ENCODE measurements at places on chromosomes 6 and 20. TPM values are rescaled to one million over a fixed set of nuclear protein-coding genes. Genes with fewer than 3 reads are reported as not detected.

DNA sequence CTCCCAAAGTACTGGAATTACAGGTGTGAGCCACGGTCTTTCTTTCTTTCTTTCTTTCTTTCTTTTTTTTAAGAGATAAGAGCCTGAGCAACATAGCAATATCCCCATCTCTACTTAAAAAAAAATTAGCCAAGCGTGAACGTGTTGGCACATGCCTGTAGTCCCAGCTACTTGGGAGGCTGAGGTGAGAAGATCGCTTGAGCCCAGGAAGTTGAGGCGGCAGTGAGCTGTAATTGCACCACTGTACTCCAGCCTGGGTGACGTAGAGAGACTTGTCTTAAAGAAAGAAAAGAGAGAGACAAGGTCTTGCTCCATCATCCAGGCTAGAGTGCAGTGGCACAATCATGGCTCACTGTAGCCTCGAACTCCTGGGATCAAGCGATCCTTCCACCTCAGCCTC lies 162.0 kb upstream of the MLN start:
- DNase-seq: no peak

GRCh38 chr6:154821099-154821498 lies 87.9 kb downstream of the SCAF8 start:
- DNase-seq: no peak

DNA sequence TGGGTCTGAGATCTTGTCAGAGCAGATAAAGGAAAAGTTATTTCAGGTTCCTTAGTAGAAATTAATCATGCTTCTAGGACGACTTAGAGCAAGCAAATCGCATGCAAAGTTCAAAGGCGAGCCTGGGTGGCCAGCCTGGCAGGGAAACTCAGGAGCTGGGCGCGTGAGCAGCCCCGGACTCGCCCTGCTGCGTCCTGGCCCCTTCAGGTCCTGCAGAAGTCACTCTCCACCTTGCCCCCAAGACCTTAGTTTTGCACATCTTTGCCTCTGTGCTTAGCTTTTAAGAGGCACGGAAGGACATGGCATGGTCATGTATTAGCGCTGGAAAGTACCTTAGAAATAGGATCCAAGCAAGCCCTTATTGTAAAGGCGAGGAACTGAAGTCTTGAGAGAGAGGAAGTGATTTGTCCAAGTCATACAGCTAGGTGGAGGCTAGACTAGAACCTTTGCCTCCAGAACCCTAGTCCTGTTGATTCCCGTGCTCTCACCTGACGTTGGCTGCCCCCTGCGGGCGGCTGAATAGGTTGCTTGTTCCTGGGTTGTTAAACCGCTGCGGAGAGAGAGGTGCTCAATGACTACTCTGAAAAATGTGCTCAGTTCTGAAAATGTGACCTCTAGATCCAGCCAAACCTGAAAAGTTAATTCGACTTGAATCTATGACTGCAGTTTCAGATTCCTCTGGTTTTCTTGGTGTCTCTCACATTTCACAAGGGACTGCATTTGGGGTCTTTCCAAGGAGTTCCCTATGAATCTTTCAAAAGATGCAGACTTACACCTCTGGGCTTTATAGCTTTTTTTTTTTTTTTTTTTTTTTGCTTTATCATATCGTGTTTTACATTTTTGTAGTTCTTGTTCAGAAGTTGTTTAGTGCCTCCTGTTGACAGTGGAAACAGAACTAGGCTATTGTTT lies 2.7 kb downstream of the MYB start:
- peak; percentile 65 for DNase-seq

DNA sequence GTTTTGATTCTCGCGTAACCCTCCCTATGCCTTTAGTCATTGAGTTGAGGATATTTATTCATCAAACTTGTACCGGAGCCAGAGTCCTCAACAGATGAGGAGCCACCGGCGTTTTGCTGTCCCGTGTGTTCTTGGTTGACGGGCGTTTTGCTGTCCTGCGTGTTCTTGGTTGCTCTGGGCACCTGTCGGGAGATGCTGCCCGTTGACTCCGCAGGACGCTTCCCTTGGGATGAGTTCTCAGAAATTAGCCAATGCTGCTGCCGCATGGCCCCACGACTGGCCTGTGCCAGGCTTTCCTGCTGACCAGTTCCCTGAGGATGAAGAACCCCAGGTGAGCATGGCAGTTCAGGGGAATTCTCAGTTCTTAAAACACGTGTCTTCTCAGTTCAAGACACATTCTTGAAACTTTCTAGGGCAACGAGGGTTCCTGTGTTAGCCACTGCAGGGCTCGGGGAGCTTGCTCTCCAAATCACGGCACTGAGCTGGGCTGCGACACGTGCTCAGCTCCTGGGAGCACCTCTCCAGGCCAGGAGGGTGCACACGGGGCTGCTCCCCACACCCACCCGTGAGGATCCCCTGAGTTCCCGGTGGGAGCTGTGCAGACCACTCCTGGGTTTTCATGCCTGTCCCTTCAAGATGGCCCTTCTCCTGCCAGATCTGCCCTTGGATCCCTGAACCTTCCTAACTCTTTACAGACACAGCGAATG lies 265.6 kb downstream of the SMOC2 start:
- no peak for DNase-seq

The RBPJL gene
- 270 TPM for total RNA-seq

Measured in pancreas (tissue), 10 donors.